ENCODE measurements at places on chromosomes 3 and 15. TPM values are rescaled to one million over a fixed set of nuclear protein-coding genes. Genes with fewer than 3 reads are reported as not detected.
A peak's percentile ranks its signal among the peaks of the same experiment; 100 is the strongest.

Gene IQCB1
- 22.2 TPM for total RNA-seq

Gene EMC7
- 59.6 TPM for total RNA-seq

Gene NPAP1
- total RNA-seq, result not detected

Gene TGM5
- not detected for total RNA-seq

Gene KCNH8
- total RNA-seq, result 1.1 TPM

Gene STRIT1
- total RNA-seq, result not detected

Gene ARNT2
- 3.2 TPM for total RNA-seq

Gene FOXL2NB
- total RNA-seq, result not detected

Gene MESP2
- total RNA-seq, result 4.7 TPM

Gene RAB6B
- total RNA-seq, result 4.1 TPM

Gene LRRC31
- 42.6 TPM for total RNA-seq

DNA sequence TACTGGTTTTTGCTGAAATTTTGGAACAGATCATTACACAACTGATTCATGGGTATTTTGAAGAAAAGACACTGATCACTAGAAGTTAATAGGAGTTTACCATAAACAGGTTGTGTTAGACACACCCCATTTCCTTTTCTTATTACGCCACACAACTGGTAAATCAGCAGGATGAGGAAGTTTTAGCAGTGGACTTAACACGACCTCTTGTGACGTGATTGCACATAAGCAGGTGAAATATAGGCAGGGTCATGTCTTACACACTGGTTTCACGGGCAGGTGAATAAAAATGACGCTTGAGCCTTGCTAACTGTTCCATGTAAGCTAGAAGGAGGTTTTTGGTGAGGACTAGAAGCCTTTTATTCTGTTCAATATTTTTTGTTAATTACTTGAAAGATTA lies 27.1 kb upstream of the TPRG1 start:
- no peak for DNase-seq

DNA sequence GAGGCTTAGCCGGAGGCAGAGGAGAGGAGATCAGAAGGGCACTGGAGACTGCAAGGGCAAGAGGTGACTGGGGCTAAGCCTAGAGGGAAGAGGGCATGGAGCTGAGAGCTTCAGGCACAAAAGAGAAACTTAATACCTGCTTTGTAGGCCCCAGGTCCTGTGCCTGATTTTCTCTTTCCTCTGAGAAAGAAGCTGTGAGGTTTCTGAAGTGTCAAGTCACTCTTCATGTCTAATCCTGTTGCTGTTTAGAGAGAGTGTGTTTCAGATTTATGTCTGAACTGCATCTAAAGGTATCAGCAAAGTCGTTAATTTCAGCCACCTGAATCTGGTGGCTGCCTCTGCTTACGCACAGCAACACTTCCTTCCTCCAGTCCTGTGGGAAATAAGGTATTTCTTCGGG lies 106.9 kb upstream of the RNU6-1 start:
- DNase-seq, result no peak

DNA sequence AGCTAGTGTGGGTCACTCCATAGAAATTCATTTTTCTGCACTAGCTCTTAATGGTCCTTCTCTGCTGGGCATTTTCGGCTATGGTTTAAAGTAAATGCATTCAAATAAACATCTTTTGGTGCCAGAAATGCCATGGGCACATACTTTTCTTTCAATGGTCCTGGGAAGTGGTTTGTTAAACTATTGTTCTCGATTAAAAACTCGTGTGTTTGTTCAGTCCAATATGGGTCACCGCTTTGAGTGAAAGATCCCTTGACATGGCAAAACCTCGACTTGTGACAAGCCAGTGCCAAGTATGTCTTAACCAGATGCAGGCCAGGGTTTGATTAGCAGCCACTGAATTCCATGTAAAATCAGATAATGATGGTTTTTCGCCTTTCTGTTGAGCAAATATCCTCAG lies 331.9 kb upstream of the WNT5A start:
- DNase-seq, result no peak

- no peak for DNase-seq
Measured at GRCh38 chr15:63915209-63915872, 81.6 kb upstream of the HERC1 start.

DNA sequence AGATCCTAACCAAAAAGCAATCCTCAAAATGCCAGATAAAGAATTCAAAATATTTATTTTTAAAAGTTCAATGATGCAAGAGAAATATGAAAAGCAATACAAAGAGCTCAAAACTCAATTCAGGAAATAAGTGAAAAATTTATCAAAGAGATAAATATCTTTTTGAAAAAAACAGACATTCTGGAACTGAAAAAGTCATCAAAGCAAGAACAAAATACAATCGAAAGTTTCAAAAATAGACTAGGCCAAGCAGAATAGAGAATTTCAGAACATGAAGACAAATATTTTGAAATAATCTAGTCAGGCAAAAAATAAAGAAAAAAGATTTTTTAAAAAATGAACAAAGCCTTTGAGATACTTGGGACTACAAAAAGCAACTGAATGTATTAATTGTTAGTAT lies 83.4 kb upstream of the STT3B start:
- no peak for DNase-seq

DNA sequence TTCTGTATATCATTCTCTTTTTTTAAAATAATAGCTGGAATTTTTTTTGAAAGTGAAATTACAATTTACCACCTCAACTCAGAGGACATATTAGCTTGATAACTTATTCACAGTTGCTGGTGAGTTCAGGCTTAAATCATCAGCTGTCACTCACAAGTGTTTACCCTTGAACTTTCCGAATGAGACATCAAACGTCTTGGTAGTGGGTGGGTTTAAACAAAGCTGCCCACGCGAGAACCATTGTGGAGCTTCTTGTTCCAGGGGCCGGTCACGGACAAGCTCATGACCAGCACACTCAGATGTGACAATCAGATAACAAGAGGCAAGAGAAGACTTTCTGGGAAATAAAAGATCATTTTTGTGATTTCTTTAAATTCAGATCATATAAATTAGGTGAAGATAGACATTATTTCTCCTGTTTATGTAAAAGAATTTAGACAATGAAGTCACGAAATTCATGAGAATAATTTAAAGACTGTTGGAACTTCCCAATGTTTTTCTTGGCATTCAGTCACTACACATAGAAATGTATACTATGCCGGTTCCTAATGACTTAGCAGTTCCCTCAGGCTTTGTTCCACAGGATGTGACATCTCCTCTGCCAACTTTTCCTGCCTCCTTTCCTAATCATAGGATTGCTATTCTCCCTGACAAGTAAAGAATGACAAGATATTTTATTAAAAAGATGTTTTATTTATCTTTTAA lies 29.3 kb downstream of the BTD start:
- DNase-seq, result no peak

DNA sequence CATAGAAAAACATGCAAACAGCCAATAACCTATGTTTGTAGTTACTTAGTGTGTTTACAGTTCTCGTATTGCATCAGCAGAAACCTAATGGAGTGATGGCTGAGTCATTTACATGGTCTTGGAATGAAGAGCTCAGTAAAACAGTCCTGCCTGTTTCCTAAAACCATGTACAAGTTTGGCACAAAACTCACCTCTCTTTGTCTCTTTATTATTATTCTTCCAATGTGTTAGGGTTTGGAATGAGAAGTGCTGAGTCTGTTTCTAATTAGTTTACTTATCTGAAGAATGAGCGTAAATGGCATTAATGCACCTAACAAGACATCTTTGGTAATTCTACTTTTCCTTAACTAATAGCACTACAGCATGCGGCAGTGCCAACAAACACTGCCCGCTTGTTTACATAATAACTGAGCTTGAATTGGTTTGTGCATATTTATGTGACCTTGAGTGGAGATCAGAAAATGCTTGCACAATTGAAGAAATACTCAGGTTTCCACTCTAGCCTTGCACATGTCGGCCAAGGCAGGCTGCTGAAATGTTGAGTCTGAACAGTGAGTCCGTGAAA lies 385.4 kb upstream of the SEMA6D start:
- DNase-seq, result no peak

- DNase-seq, result no peak
Measured at GRCh38 chr3:136512381-136512780, 239.8 kb downstream of the STAG1 start.

- DNase-seq, result no peak
Measured at GRCh38 chr3:124557-125179, 71.9 kb upstream of the CHL1 start.

DNA sequence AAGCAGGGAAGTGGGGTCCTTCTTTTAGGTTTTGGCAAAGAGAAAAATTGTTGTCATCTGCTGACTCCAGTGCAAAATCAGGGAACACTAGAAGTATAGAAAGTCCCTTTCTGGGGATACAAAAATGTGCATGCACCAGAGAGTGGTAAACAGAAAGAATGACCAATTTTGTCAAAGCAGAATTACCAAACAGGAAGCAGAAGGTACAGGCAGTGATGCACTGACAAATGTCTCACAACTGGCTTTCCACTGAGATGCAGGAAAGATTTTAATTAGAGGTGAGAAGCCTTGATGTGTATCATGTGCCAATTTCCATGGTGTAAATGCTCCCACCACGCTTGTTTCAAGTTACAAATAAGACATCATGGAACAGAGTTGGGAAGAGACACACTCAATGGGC lies 66.0 kb downstream of the TRIM69 start:
- DNase-seq, result no peak

GRCh38 chr3:152266221-152266995 lies 2.3 kb upstream of the MBNL1 start:
- DNase-seq, result peak; percentile 58

DNA sequence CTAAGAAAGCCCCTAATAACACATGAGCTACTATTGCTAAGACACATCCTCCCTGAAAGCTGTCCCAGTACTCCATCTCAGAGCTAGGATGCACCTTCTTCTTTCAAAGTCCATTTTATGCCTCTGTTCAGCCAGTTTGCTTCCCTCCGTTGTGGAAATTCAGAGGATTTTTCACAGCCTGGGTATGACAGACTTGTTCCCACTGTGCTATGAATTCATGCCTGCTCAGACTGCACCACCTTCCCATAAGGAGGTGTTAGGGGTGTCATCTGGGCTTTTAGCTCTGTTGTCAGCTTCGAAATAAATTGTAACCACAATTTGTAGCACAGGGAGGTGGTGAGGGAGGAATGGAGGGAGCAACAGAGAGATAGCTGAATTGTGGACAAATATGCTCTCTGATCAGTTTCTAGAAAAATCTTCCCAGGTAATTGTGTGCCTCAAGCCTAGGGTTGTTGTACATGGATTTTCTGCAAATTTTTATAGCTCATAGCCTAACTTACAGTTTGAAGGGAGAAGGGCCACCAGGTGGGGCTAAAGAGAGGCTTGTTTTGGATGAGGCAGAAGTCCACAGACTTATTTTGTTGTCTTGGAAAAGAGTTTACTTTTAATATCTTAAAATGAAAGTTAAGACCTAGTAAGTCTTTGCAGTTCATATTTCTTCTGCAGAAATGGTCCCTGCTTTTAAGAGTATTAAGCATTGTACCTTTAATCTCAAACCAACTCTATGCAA lies 462.0 kb downstream of the PDCD6IP start:
- DNase-seq, result peak; percentile 51

DNA sequence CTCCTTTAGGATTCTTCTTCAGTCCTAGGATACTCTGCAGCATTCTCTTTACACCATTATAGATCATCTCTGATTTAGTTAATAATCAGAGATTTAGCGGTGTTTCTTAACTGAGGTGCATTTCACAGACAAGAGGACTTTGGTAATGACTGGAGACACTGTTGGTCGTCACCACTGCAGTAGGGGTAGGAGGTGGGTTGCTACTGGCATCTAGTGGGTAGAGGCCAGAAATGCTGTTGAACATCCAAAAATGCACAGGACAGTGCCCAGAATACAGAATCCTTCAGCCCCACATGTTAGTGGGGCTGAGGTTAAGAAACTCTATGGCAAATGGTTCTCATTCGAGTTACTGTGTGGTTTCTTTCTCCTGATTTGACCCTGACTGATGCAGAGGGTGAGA lies 80.4 kb upstream of the LMCD1 start:
- no peak for DNase-seq

DNA sequence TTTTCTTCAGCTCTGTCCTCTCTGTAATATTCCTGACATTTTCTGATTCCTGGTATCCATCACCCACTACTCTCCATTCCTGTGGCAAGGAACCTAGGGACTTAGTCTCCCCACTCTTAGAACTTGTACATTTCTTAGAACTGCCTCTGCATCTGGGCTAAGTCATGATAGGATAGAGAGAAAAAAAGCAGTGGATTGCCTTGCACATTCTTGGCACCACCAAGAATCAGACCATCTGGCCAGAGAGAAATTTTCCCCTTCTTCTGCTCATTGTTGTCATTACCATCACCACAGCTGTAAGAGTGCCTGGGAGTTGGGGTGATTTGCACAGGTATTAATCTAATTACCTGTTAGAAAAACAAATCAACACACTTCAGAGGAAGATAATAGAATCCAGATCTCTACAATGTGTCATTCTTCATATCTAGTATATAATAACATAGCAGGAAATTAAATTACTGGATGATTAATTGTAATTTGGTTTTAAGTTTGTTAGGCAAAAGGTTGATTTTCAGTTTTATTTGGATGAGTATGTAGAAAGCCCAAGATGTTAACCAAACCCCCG lies 264.8 kb upstream of the ZPLD1 start:
- no peak for DNase-seq

DNA sequence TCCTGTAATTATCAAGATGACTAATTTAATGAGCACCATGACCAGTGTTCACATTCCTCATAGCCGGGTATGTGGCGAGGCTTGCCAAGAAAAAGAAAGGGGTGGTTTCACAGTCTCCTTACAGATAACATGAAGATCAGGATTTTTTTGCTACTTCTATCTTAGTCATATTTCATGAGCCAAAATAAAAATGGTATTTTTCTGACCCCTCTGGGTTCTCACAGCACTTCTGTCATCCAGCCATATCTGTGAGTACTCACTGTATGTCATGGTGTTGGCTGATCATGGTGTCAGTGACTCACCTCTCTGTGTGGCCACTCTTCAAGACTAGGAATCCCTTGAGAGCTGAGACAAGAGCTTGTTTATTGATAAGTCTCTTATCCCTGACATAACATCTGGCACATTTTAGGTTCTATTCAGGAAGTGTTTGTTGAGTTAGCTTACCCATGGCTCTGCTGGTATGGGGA lies 130.5 kb upstream of the LMCD1 start:
- no peak for DNase-seq

DNA sequence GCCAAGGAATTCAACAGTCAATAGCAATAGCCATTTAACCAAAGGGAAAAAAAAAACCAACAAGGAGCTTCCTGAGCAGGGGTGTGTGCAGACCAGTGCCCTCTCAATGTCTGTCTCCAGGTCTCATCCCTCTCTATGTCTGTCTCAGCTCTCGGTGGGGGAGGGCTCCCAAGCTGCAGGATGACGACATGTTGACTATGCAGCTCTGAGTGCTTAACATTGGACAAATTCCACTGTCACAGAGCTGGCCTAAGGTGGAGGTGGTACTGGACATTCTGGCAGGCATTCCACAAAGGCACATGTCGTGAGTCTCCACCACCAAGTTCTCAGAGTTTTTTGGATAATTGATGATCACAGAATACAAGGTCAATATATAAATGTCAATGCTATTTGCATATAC lies 2.0 kb upstream of the CAPN7 start:
- no peak for DNase-seq

- no peak for DNase-seq
Measured at GRCh38 chr3:9201266-9201665, 48.2 kb downstream of the SRGAP3 start.

DNA sequence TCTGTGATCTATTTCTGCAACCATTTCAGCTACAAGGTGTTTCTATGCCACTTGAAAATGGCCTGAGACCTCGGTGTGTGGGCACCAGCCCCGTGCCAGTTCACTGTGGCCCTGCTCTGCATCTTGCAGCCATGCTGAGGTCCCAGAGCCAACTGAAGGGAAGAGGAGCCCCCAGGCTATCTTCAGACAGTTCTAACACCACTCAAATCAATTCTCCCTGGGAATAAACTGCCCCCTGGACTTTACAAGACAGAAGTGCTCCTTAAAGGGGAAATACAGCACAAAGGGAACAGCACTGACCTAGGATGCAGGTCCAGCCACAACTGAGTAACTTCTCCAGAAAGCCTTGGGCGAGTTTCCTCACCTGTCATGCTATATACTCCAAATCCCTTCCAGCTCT lies 3.9 kb downstream of the XXYLT1 start:
- DNase-seq, result no peak
